ENCODE measurements at places on chromosomes 3 and 15. TPM values are rescaled to one million over a fixed set of nuclear protein-coding genes. Genes with fewer than 3 reads are reported as not detected.

HYAL3 gene
- total RNA-seq, result 5.9 TPM

MYLK gene
- total RNA-seq, result 0.11 TPM

LINGO1 gene
- total RNA-seq, result not detected

WNT7A gene
- total RNA-seq, result 1.5 TPM

STX19 gene
- total RNA-seq, result not detected

CPN2 gene
- not detected for total RNA-seq

MITF gene
- total RNA-seq, result 1.6 TPM

FES gene
- 7.5 TPM for total RNA-seq

USF3 gene
- total RNA-seq, result 20.9 TPM

TJP1 gene
- not detected for total RNA-seq

- H3K4me1 ChIP-seq, result peaks cover 34% of the 10 kb centered on the region
- no peak for DNase-seq
- no peak overlapping the region for H3K4me3 ChIP-seq
- peak overlapping the region; percentile 49 for H3K27ac ChIP-seq
These were observed 70.8 kb upstream of the POMGNT2 start for GRCh38 chr3:43176666-43177065.

GRCh38 chr3:37462452-37462851, 288.1 kb upstream of the LRRFIP2 start:
- H3K36me3 ChIP-seq, result no peaks in the 10 kb centered on the region
- H3K4me1 ChIP-seq, result no peaks in the 10 kb centered on the region
- no peak overlapping the region for H3K4me3 ChIP-seq
- no peak for DNase-seq
- H3K27ac ChIP-seq, result no peak overlapping the region
- H3K27me3 ChIP-seq, result peaks cover 28% of the 10 kb centered on the region

DNA sequence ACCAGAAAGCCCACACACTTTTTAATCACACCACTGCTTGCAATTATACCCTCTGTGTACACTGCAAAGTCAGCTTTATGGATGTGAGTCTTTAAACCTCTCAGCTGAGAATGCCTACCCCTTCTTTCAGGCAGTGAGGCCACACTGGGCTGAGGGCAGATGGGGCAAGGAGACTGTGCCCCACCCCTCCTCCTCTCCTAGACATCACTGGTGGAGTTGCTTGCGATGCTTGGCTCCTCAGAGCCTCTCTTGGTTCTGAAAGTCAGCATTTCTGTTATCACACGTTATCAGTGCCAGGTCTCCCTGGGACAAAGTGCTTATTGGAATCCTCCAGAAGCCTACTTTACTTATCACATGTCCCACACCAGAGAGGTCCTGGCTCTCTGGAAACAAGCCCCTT, 128.2 kb downstream of the ZNF621 start:
- H3K27me3 ChIP-seq, result peaks cover 2% of the 10 kb centered on the region
- no peaks in the 10 kb centered on the region for H3K36me3 ChIP-seq
- H3K4me3 ChIP-seq, result no peak overlapping the region
- DNase-seq, result no peak

DNA sequence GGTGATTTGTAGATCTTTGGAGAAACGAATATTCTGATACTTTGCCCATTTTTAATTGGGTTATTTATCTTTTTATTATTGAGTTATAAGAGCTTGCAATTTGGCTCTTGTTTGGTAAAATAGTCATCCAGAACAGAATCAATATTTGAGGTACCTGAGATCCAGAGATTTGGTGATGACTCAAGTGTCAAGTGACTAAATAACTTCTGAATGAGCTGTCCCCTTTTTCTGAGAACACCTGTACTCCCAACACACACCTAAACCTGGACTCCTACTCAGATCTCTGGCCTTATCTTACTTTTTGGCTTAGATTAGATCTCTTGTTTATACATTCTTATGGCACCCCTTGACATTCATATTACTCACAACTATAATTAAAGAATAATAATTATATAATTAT, 3.1 kb upstream of the TRA2B start:
- peaks cover 18% of the 10 kb centered on the region for H3K4me1 ChIP-seq
- H3K4me3 ChIP-seq, result no peak overlapping the region
- peaks cover 20% of the 10 kb centered on the region for H3K36me3 ChIP-seq
- no peak overlapping the region for H3K27ac ChIP-seq

GRCh38 chr3:55202326-55202725, 274.5 kb upstream of the LRTM1 start:
- no peak overlapping the region for H3K4me3 ChIP-seq
- no peaks in the 10 kb centered on the region for H3K36me3 ChIP-seq
- no peaks in the 10 kb centered on the region for H3K4me1 ChIP-seq
- H3K27me3 ChIP-seq, result no peaks in the 10 kb centered on the region

GRCh38 chr3:129346695-129347457, 68.2 kb downstream of the HMCES start:
- peaks cover 27% of the 10 kb centered on the region for H3K27me3 ChIP-seq
- H3K36me3 ChIP-seq, result no peaks in the 10 kb centered on the region
- no peak for DNase-seq
- H3K4me3 ChIP-seq, result no peak overlapping the region
- H3K27ac ChIP-seq, result no peak overlapping the region
- H3K4me1 ChIP-seq, result peaks cover 8% of the 10 kb centered on the region

DNA sequence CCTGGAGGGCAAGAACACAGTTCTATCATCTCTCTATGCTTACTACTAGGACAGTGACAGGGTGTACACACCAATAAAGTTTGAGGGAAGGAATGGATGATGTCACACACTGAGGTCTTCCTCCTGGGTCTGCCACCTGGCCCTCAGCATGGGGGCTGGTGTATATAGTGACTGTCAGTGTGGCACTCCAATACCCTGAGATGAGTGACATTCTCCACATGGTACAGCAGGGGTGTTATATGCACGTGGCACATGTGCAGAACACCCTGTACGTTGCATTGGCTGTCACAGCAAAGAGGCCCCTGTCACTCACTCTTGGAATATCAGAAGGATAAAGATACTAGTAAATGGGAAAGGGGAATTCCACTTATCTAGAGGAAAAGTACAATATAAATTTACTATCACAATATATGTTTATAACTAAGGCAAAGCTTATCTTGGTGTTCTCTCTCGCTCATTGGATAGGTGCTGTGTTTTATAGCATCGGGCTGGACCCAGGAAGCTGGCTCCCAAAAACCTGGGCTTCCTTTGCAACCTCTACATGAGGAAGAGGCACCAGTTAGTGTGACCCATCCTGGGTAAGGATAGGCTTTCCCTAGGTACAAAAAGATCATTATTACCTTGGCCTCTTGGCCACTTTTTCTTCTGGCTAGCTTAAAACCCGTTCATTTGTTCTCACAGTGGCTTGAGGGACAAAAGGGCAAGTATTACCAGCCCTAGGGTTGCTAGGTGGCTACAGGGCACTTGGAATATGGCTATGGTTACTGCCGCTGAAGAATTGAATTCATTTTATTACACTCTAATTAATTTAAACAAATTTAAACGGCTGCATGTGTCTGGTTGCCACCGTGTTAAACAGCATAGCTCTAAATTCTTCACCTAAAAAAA, 54.8 kb upstream of the HES1 start:
- DNase-seq, result no peak
- peaks cover 35% of the 10 kb centered on the region for H3K27me3 ChIP-seq
- H3K4me1 ChIP-seq, result peaks cover 10% of the 10 kb centered on the region
- no peak overlapping the region for H3K27ac ChIP-seq

GRCh38 chr3:186169379-186169778, 60.5 kb upstream of the ETV5 start:
- H3K27ac ChIP-seq, result no peak overlapping the region
- peaks cover 23% of the 10 kb centered on the region for H3K27me3 ChIP-seq
- no peak overlapping the region for H3K4me3 ChIP-seq
- peaks cover 1% of the 10 kb centered on the region for H3K36me3 ChIP-seq
- peaks cover 2% of the 10 kb centered on the region for H3K4me1 ChIP-seq

- no peak overlapping the region for H3K4me3 ChIP-seq
- H3K4me1 ChIP-seq, result no peaks in the 10 kb centered on the region
- H3K27ac ChIP-seq, result no peak overlapping the region
- peaks cover 4% of the 10 kb centered on the region for H3K27me3 ChIP-seq
These were observed 27.4 kb upstream of the BOC start for GRCh38 chr3:113183748-113184661.

DNA sequence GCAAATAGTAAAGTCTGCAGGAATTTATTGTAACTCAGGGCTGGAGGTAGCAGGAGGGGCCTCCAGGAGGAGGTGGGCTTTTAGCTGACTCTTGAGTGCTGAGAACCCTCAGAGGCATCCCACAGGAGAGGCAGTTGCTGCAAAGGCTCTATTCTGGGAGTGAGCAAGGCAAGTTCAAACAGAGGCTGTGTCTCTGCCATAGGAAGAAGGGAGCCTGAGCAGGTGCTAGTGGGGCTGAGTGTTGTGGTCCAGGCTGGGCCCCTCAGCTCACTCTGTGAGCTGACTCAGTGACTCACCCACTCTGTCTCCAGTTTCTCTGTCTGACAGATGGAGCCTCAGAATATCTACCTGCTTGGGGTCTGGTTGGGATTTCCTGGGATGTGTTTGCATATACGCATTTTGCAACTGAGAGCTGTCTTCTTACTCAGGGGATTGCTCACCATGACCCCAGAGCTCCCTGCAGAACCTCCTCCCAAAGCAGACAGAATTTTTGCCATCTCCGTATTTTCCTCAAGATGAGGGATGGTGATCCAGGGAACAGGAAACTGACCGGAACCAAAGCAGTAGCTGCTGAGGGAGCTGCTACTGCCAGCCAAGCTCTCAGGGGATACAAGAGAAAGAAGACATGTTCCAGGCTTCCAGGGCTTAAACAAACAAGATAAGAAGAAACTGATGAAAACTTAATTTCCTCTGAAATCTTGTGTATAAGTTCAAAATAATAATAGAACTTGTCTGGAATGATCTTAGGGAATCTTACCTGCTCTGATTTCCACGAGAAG, 13.6 kb upstream of the NOX5 start:
- H3K27me3 ChIP-seq, result peaks cover 10% of the 10 kb centered on the region
- no peak for DNase-seq

DNA sequence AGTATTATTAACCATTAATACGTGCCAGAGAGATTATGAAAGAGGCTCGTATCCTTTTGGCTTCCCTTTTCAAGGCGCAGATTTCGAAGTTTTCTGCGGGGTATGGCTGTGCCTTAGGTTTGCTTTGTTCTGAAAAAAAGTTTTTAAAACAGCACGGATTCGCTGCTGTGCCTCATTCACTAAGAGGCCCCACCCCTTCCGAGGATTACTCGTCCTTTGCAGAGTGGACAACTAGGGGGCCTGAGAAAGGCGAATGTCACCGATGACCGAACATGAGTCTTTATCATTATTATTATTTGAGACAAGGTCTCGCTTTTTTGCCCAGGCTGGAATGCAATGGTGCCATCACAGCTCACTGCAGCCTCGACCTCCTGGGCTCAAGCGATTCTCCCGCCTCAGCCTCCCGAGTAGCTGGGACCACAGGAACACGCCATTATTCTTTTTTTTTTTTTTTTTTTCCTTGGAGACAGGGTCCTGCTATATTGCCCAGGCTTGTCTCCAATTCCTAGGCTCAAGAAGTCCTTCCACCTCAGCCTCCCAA, 684 bp upstream of the RPS27L start:
- H3K27ac ChIP-seq, result peak overlapping the region; percentile 89
- peaks cover 15% of the 10 kb centered on the region for H3K36me3 ChIP-seq
- peak overlapping the region; percentile 86 for H3K4me3 ChIP-seq

DNA sequence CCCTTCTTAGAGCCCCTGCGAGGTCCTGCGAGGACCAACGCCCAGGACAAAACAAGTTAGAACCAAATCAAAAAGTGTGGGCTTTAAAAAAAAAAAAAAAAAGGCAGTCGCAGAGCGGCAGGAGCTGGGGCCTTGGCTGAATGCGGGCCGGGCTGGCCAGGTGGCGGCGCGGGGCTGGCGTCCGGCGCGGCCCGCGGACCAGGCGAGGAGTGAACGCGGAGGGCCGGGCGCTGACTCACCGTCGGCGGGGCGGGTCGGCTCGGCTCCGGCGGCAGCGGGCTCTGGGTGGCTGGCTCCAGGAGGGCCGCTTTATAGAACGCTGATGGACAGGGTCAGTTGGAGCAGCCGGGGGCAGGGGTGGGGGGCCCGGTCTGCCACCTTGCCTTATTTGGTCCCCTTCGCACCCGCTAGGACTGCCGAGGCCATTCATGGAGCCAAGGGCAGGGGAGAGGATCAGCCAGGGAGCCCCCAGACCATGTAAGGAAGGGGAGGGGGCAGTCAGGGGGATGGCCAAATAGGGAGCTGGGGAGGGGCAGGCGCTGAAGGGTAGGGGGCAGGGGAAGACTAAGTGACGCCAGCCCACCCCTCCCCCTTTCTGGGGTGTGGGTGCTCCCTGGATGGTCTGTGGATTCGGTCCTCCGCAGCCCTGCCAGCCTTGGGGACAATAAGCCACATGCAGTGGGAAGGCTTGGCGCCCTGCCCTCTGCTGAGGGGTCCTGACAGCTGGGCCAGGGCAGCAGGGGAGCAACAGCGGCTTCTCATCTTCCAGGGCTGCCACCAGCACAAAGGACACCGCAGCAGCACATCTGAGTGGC, at the start of gene ACTC1:
Gene ACTC1 (minus strand): TSS at position 283 of the 815 bp plus-strand sequence. CDS start 741 bp downstream, outside the sequence.
- no peak within 1 kb of the TSS for H3K27ac ChIP-seq
- H3K4me1 ChIP-seq, result no peaks in the 10 kb centered on the region
- H3K4me3 ChIP-seq, result no peak within 1 kb of the TSS
- peaks cover 66% of the 10 kb centered on the region for H3K27me3 ChIP-seq
- H3K36me3 ChIP-seq, result peaks cover 1% of the 10 kb centered on the region

- no peak overlapping the region for H3K4me3 ChIP-seq
- peaks cover 32% of the 10 kb centered on the region for H3K4me1 ChIP-seq
- DNase-seq, result no peak
- no peaks in the 10 kb centered on the region for H3K36me3 ChIP-seq
- H3K27me3 ChIP-seq, result no peaks in the 10 kb centered on the region
These were observed 17.6 kb downstream of the EFCC1 start for GRCh38 chr3:129018751-129019150.

DNA sequence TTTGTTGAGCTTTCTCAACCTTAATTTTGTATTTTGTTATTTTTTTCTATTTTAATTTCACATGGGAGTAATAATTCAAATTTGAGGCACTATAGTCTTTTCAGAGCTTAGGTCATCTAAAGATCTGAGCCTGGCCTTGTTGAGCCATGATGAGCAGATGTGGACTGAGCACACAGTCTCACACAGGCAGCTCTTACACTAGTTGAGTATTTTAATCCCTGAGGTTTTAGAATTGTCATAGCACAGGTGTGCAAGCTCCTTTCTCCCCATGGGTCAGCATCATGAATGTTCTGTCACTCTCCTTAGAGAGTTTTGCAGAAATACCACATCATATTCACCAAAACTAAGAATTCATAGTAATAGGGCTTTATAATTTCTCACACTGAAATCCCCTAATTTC, 4.9 kb downstream of the ZBTB38 start:
- H3K4me3 ChIP-seq, result no peak overlapping the region
- peaks cover 33% of the 10 kb centered on the region for H3K4me1 ChIP-seq
- H3K27me3 ChIP-seq, result no peaks in the 10 kb centered on the region
- H3K27ac ChIP-seq, result no peak overlapping the region

DNA sequence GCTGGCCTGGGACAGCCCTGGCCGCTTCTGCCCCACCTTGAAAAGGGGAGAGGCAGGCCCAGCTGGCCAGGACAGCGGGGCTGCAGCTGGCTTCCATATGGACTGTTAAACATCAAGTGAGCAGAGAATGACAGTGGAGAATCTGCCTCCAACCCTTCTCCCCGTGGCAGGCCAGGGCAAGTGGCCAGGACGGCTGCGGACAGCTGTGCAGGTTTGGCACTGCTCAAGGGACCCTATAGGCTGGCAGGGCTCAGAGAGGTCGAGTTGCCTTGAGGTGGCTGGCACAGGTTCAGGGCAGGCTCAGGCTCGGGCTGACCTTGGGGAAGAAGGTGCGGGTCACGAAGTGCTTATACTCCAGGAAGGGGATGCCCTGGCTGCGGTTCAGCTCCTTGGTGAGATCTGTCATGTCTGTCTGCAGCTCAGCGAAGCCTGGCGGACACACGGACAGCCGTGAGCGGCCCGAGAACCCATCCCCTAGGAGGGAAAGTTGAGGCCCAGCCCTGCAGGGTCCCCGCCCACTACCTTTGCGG, 24.3 kb downstream of the H1-8 start:
- no peaks in the 10 kb centered on the region for H3K36me3 ChIP-seq
- H3K4me1 ChIP-seq, result no peaks in the 10 kb centered on the region
- H3K27me3 ChIP-seq, result peaks cover 2% of the 10 kb centered on the region
- no peak overlapping the region for H3K27ac ChIP-seq
- no peak for DNase-seq

Measured in activated naive CD8-positive, alpha-beta T cell treated with anti-CD3 and anti-CD28 coated beads, Interleukin-2, amount 10 ng/mL, durations not matched to agents 7 days and 5 days (primary cell).